Thoracic aorta endothelial cell (primary cell): ENCODE measurements at places on chromosomes 5 and 9. TPM values are rescaled to one million over a fixed set of nuclear protein-coding genes. Genes with fewer than 3 reads are reported as not detected.

The FIBCD1 gene
- not detected in 2 replicates for total RNA-seq

The ZNF454 gene
- 0.50 and 1.3 TPM in 2 replicates for total RNA-seq

The OBP2B gene
- not detected in 2 replicates for total RNA-seq

The CCIN gene
- total RNA-seq, result 0.36 and 0.40 TPM in 2 replicates

The ENTREP1 gene
- 5.5 and 6.1 TPM in 2 replicates for total RNA-seq

The ERAP2 gene
- total RNA-seq, result 94.0 and 129 TPM in 2 replicates

The CARTPT gene
- total RNA-seq, result not detected in 2 replicates

The RELL2 gene
- 3.1 and 3.7 TPM in 2 replicates for total RNA-seq

The CD14 gene
- total RNA-seq, result 0.14 and 0.40 TPM in 2 replicates

The FCN2 gene
- not detected in 2 replicates for total RNA-seq

The CCNO gene
- total RNA-seq, result 0.13 and 0.65 TPM in 2 replicates

The TLR4 gene
- total RNA-seq, result 139 and 141 TPM in 2 replicates

The RAI14 gene
- 322 and 386 TPM in 2 replicates for total RNA-seq

The BTNL8 gene
- not detected in 2 replicates for total RNA-seq

The ELOVL7 gene
- 0.07 and 0.13 TPM in 2 replicates for total RNA-seq

The PAEP gene
- not detected in 2 replicates for total RNA-seq

The NEUROG1 gene
- total RNA-seq, result not detected in 2 replicates

The TMEM252 gene
- total RNA-seq, result not detected in 2 replicates

The POU4F3 gene
- total RNA-seq, result 0.07 TPM in 1 of 2 replicates, not detected in the other

The TCF7 gene
- total RNA-seq, result 0.27 and 0.57 TPM in 2 replicates

The KCNMB1 gene
- 0.40 and 1.1 TPM in 2 replicates for total RNA-seq

The GFPT2 gene
- total RNA-seq, result 0.43 and 2.4 TPM in 2 replicates

The SOX30 gene
- not detected in 2 replicates for total RNA-seq

The SLC34A3 gene
- not detected in 2 replicates for total RNA-seq

The ZBED3 gene
- total RNA-seq, result 3.8 and 4.7 TPM in 2 replicates

The C9orf153 gene
- 0.22 and 0.27 TPM in 2 replicates for total RNA-seq

The CDKN2A gene
- 3.8 and 3.9 TPM in 2 replicates for total RNA-seq

The MTRR gene
- 54.5 and 60.6 TPM in 2 replicates for total RNA-seq

The HAVCR2 gene
- total RNA-seq, result under 0.01 and 0.07 TPM in 2 replicates

The PCDHGA8 gene
- 0.72 and 1.6 TPM in 2 replicates for total RNA-seq

The CTNND2 gene
- not detected in 2 replicates for total RNA-seq

The ANKRD18B gene
- total RNA-seq, result 2.7 and 4.7 TPM in 2 replicates

The ARHGEF28 gene
- 110 and 120 TPM in 2 replicates for total RNA-seq

The TRIM36 gene
- total RNA-seq, result 0.43 and 1.5 TPM in 2 replicates

The HSPB3 gene
- total RNA-seq, result not detected in 2 replicates

The SH3RF2 gene
- 1.7 and 3.3 TPM in 2 replicates for total RNA-seq

The CRAT gene
- 27.6 and 27.7 TPM in 2 replicates for total RNA-seq

The GPR150 gene
- 0.27 and 0.29 TPM in 2 replicates for total RNA-seq

The PCDHA11 gene
- under 0.01 TPM in 1 of 2 replicates, not detected in the other for total RNA-seq

The SSNA1 gene
- 84.6 and 91.9 TPM in 2 replicates for total RNA-seq

The IFNK gene
- total RNA-seq, result not detected in 2 replicates

The FAM78A gene
- total RNA-seq, result 4.7 and 5.7 TPM in 2 replicates

The ALDH1A1 gene
- 57.0 and 116 TPM in 2 replicates for total RNA-seq

The LHX3 gene
- total RNA-seq, result not detected in 2 replicates

The PCDHB16 gene
- 0.07 and 0.13 TPM in 2 replicates for total RNA-seq

The IL31RA gene
- 0.80 and 1.7 TPM in 2 replicates for total RNA-seq

The PCDHB6 gene
- 0.07 TPM in 1 of 2 replicates, not detected in the other for total RNA-seq

The NIM1K gene
- not detected in 2 replicates for total RNA-seq

The TRAPPC13 gene
- 29.4 and 34.4 TPM in 2 replicates for total RNA-seq

The ROPN1L gene
- total RNA-seq, result 0.53 and 1.9 TPM in 2 replicates

The FAM81B gene
- not detected in 2 replicates for total RNA-seq

The PCDHGB3 gene
- total RNA-seq, result 1.4 and 2.9 TPM in 2 replicates

The SCGB3A2 gene
- total RNA-seq, result not detected in 2 replicates

The STK32A gene
- total RNA-seq, result under 0.01 TPM in 1 of 2 replicates, not detected in the other

The ITK gene
- total RNA-seq, result not detected in 2 replicates

The LCN2 gene
- not detected in 2 replicates for total RNA-seq

The SLC35D2 gene
- 19.4 and 24.1 TPM in 2 replicates for total RNA-seq

The PAX5 gene
- not detected in 2 replicates for total RNA-seq
